ENCODE measurements at places on chromosomes 12 and 14. TPM values are rescaled to one million over a fixed set of nuclear protein-coding genes. Genes with fewer than 3 reads are reported as not detected.

- no peak for DNase-seq
Measured at GRCh38 chr12:89796798-89797382, 88.3 kb upstream of the ATP2B1 start.

DNA sequence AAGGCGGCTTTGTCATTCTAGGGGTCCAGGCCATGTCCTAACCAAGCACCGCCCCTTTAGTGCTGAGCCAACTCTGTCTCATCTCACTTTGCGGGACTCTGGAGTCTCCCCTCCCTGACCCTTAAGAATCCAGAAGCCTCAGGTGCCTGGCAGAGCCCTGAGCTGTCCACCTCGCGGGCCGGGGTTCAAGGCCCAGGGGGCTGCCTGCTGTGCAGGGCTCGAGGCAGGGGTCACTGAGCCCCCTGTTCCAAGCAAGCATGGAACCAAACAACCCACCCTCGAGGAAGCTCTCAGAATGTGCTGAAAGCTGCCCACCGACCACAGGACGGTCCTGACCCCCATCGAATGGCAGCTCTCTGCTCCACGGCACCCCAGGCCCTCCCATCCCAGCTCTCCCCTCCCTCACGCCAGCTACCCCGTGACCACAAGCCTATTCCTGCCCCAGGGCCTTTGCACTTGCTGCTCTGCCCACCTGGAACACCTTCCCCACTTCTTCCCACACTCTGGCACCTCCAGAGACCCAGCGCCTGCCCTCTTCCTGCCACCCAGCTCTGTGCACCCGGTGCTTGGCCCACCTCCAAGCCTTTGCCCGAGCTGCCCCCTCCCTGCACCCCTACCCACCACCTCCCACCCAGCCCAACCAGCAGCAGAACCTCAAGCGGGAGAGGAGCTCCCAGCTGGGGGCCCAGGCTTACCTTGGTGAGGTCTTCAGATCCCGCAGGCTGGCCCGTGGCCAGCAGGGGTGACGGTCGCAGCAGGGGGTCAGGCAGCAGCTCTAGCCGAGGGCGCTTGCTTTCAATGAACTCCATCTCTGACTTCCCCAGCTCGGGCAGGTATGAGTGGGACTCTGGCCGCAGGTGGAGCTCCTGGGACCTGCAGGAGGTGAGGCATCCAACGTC, 84.3 kb downstream of the NCOR2 start:
- no peak for DNase-seq

- no peak for DNase-seq
Measured at GRCh38 chr12:34379142-34379541, 356.8 kb downstream of the ALG10 start.

- no peak for DNase-seq
Measured at GRCh38 chr14:74645756-74646470, 33.9 kb upstream of the LTBP2 start.

DNA sequence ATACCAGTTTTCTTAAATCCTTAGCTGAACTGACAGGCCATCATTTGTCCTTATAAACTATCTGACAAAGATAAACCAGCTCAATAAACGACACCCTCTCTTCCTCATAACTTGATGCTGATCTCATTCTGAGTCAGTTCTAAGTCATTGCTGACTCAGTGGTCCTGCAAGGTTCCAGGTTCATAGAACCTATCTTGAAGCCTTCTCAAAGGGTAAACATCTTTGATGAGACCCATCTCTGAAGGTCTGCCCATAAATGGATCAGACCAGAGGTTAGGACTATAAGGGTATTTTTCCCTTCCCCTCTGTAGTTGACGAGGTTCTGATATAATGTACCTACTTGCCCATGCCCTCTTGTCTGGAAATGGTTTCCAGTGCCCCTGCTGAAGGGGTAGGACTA, 11.9 kb downstream of the NAA25 start:
- DNase-seq = no peak

DNA sequence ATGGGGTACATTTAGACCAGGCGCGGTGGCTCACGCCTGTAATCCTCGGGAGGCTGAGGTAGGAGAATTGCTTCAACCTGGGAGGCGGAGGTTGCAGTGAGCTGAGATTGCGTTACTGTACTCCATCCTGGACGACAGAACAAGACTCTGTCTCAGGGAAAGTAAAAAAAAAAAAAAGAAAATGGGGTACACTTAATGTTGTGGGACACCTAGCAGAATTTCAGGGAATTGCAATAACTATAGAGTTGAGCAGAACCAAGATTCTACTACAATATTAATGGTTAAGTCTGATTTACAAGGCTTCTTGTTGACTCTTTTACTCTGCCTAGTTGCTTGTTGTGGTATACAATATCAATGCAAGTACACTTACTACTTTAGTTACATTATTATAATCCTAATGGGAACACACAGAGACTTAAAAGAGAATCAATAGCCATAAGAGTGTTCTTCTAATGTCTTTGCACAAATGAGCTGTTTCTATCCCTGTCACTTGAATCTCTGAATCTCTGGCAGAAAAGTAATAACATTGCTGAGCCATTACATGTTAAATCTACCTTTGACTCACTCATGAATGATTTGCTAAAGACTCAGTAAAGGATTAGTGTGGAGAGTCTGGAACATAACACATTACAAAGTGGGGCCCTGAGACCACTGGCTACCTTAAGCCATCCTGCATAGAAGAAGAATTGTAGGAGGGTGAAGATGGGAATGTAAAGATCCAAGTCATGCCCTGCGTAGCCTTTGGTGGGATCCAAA, 22.7 kb downstream of the BEST3 start:
- no peak for DNase-seq

DNA sequence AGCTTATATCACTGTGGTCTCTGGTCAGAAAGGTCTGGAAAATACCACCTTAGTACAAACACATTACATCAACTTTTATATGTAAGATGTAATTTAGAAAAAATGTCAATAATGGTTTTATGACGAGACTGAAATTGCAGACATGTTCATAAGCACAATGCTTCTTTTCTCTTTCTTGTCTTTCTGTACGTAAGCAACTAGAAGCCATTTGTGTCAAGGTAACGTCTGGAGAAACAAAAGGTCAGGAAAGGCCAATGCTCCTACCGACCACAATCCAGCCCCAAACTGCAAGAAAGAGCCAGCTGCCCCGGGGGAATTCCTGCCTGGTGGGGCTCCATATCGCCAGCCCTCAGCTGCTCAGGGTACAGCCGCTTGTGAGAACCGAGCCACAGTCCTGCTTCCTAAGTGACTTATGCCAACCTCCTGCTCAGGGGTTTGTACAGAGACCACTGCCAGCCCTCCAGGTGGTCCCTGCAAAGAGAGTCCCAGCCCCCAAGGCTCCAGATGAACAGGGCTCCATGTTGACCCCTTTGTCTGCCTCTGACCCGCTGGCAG, 6.3 kb downstream of the ZNF839 start:
- DNase-seq = no peak

DNA sequence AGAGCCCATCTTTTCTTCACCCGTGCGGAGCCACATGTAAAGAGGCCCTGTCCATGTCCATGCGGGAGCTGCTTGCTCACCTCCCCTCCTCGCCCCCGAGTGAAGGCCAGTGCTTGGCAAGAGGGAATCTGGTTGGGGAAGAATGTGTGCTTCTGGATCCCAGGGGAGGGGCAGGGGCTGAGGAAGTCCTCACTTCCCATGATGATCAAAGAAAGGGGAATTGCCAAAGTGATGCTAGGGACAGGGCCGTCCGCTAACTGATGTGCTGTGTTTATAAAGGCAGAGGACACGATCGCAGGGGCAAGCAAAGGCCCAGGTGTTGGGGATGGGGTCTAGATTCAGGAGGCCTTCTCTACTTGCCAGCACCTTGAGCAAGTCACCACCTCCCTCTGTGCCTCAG, 137.4 kb upstream of the PRMT8 start:
- no peak for DNase-seq

GRCh38 chr14:77485256-77485655, 13.4 kb downstream of the ISM2 start:
- no peak for DNase-seq

Gene LACRT
- total RNA-seq = not detected

Gene PNP
- total RNA-seq = 59.1 TPM

Gene ATXN2
- 79.2 TPM for total RNA-seq

Gene SLC2A14
- 129 TPM for total RNA-seq

Gene LRP6
- total RNA-seq = 78.4 TPM

Gene LBHD2
- not detected for total RNA-seq

Gene ADAM20
- 0.65 TPM for total RNA-seq
